ENCODE measurements at places on chromosomes 16 and 17.
A peak's percentile ranks its signal among the peaks of the same experiment; 100 is the strongest.

DNA sequence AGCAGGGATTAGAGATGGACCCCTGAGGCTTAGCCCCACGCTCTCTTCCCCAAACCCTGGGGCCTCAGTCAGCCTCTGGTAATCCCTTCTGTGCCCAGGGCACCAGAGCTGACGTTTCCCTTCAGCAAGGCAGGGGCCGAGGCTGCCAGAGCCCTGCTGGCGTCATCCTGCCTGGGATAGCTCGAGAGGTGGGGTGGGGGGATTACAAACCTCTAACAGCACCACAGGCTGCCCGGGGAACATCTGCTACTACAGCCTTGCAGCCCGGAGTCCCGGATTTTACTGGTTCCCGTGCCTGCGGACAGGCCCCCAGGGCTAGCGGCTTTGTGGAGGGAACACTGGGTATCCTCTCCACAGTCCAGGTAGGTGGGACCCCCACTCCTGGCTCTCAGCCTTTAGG lies at the start of gene AANAT:
Gene AANAT, plus strand, starts transcription at position 238 of the 400 bp plus-strand sequence. CDS start 1,144 bp downstream, outside the sequence.
- no peak for DNase-seq

GRCh38 chr17:31250229-31250628 lies 46.8 kb downstream of the OMG start:
- DNase-seq: no peak

- no peak for DNase-seq
Measured at GRCh38 chr16:31397096-31397660, 4.0 kb downstream of the ITGAD start.

DNA sequence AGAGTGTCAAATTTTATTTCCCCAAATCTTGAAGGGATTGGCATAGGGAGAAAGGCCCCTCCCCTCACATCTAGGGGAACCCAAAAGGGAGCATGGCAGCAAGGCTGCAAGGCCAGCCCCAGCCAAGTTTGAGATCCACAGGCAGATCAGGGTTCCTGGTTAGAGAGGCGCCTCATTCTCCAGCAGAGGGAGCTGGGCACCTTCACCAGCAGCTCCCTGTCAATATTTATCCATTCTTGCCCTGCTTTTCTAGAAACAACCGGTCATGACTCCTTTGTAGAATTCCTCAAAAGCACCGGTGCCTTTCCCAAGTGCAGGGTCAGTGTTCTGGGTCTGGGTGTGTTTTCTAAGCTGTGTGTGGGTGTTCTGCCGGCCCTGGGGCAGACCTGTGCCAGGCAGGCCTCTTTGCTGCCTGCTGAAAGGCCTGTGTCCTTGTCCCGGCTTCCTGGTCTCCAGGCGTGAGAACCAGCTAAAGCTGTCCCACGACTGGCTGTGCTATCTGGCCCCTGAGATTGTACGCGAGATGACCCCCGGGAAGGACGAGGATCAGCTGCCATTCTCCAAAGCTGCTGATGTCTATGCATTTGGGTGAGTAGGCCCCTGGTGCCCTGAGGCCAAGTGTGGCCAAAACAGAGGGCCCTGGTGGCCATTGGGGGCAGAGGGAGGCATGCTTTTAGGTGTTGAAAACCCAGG lies 21.2 kb upstream of the LGALS9 start:
- peak; percentile 25 for DNase-seq

DNA sequence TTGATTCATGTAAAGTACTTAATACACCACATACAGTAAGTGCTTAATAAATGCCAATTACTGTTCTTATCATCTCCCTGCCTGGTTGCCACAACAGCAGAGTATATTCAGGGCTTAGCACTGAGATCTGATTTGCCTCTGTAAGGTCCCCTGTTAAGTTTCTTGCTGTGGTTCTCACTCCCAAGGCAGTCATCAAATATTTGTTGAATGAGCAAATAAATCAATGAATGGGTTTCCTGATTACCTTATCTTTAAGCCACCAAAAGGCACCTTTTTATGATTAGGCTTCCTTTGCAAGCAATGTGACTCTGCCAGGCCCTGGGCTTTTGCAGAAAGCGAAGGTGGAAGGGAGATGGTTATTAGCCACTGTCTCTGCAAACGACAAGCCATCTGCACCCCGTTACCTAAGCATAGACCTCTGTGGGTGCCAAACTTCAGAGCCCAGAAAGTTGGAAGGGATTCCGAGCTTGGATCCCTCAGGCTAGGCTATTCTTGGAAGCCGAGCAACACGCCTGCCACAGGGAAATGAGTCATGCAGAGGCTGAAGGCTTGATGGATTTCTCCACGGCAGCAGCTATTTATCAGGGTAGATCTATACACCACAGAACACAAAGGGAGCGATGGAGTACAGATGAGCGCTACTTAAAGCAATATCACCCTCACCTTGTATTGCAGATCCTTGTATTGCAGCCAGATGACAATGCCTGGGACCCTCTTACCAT lies 102.0 kb downstream of the GRIN2A start:
- no peak for DNase-seq

DNA sequence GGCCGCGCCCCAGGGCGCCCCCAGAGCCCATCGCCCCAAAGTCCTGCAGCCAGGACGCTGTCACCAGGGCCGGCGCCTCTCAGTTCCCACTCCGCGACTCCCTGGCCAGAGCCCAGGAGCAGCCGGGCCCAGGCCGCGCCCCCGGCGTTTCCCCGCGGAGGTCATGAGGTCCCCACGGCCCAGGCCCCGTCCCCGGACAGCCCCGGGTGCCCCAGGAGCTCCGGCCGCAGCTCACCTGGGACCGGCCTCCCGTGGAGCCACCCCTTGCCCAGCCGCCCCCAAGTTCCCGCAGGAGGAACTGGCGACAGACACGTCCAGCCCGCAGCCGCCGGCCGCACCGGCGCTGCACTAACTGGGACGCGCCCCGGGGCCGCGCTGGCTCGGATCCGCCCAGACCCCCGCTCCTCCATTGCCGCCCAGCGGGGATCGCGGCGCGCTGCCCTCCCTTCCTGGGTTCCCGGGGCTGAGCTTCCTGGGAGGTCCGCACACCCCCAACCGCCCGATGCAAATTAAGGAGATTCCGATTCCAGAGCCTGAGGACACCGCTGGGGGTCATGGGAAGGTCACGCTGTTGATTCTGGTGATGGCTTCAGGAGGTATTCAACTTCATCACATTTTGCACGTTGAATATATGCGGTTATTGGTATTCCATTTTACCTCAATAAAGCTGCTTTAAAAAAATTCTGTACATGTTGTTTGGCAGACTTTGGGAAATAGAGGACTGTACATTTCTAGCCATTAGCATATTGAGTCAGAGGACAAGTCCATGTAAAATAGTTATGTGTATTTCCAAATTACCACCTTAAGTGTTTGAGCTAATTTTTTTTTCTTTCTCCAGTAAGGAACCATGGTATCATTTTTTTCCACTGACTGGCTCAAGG lies 9.9 kb downstream of the AHSP start:
- no peak for DNase-seq

DNA sequence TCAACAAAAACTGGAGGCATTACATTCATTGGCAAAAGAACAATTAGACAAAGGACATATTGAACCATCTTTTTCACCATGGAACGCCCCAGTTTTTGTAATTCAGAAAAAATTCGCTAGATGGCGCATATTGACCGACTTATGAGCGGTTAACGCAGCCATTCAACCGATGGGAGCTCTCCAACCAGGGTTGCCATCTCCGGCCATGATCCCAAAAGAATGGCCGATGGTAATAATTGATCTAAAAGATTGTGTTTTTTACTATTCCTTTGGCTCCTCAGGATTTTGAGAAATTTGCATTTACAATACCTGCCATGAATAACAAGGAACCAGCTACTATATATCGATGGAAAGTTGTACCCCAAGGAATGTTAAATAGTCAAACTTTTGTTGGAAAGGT lies 21.4 kb downstream of the ALOX15B start:
- DNase-seq: peak; percentile 84

GRCh38 chr16:55825115-55825728 lies 7.7 kb downstream of the CES1 start:
- DNase-seq: no peak

DNA sequence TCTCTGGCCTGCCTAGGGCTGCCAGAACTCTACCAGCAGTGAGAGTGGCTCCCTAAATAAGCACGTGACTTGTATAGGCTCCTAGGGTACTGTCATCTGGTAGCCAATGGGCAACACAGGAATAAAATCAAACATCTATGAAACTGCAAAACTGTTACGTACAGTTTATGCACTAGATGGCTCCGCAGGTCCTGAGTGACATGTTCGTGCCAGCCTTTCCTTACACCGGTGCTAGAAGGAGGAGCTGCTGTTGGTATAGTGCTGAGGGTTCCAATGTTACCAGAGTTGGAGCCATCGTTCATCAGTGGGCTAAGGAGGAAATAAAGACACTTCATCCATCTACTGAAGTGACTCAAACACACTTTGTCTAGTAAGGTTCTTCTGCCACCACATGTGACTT lies 63.2 kb upstream of the TRAP1 start:
- peak; percentile 32 for DNase-seq

DNA sequence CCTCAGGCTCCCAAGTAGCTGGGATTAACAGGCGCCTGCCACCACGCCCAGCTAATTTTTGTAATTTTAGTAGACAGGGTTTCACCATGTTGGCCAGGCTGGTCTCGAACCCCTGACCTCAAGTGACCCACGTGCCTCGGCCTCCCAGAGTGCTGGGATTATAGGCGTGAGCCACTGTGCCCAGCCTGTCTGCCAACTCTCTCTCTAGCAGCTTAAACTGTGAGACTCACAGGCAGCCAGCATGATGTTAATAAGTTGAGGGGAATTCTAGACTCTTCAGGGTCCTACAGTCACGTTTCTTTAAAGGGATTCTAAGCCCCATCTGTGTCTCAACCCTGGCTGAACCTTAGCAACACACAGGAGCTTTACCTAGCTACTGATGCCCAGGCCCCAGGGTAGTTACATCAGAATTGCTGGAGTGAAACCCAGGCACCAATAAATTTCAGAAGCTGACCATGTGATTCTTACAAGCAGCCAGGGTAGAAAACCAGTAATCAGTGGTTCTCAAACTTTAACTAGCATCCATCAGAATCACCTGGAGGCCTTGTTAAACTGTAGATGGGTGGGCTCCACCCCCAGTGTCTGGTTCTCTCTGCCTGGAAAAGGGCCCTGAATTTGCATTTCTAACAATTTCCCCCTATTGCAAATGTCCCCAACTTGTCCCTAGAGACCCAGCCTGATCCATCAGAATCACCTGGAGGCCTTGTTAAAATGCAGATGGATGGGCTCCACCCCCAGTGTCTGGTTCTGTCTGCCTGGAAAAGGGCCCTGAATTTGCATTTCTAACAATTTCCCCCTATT lies 30.7 kb downstream of the GPRC5B start:
- no peak for DNase-seq

- no peak for DNase-seq
Measured at GRCh38 chr17:2195729-2196128, 107.9 kb downstream of the SMG6 start.

- DNase-seq: no peak
Measured at GRCh38 chr17:35683591-35683990, 47.8 kb upstream of the RASL10B start.

GRCh38 chr16:81292936-81293335 lies 21.8 kb upstream of the GAN start:
- DNase-seq: no peak

- DNase-seq: no peak
Measured at GRCh38 chr17:48622857-48623256, 3.3 kb downstream of the HOXB9 start.

DNA sequence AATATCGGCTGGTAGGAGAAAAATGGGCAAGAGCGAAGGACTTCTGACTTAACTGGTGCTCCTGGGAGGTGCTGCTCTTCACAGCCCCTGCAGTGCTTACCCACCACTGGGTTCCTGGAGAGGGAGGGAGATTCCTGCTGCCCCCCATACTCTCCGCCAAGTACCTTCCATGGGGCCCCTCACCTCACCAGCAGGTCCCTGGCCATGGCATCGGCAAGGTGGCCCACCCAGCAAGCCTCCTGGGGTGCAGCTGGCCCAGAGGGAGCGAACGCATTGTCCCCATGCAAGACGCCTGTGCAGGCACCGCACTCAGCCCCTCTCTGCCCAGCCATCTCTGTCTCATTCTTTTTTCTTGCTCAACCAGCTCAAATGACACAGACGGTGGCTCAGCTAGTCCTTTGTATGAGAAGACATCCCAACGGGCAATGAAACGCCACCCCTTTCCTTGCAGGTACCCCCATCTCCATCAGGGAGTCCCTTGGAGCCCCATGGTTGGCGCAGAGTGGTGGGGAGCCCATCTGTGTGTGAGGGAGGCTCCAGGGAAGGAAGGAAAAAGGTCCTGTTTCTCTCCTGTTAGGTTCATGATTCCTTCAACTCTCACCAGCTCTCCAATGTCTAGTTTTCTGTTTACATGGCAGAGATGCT lies 9.6 kb upstream of the ALDH3A1 start:
- no peak for DNase-seq

DNA sequence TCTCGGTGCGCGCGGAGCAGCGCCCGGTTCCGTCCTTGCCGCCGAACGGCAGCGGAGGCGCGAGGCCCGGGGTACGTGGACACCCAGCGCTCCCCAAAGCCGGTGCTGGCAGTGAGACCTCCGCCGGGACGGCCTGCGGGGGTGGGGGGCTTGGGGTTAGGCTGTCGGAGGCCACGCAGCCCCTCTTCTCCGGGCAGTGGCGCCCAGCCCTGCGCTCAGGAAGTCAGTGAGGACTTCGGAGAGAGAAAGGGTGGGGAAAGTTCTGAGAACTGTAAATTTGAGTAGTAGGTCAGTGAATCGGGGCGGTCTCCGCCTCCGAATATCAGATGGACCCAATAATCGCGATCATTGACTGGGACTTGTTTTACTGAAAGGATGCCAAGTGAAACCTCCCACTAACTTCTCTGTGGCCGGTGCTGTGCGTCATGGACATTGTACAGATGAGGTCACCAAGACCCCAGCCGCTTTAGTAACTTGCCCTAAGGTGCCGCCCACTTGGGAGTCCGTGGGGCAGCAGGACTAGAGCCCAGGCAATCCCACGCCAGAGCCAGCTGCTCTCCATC lies 468 bp downstream of the IL4R start:
- peak; percentile 65 for DNase-seq

GRCh38 chr17:75881678-75882454 lies 3.5 kb upstream of the TRIM47 start:
- peak; percentile 45 for DNase-seq

DNA sequence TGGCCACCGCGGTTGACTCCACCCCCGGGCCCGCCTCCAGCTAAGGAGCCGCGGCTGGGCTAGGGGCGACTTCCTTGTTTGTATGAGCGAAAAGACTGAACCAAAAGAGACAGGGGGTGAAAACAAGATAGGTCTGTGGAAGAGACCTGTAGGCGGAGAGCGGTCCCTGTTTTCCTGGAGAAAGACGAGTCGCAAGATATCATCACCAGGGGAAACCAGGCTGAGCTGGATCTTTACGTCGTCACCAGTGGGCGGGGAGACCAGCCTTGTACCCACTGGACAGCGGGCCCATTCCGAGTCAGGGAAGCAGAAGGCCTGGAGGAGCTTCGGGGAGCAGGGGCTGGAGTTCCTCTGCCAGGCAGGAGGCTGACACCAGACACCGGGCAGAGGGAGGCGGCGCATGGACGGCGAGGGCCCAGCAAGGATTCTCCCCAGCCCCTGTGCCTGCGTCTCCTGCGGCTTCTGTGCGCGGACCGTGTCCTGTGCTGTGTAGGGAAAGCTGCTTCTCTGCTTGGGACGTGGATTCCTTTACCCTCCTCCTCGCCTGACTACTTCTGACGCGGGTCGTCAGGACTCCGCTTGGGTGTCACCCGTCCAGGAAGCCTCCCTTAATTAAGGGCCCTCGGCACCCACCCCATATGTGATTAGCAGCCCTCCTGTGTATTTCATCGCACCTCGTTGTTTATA lies 10.3 kb upstream of the ARL4D start:
- DNase-seq: peak; percentile 93

All from CD4-positive, alpha-beta T cell treated with Interleukin-21 for 1 hour (primary cell).